Activated CD8-positive, alpha-beta memory T cell treated with anti-CD3 and anti-CD28 coated beads, Interleukin-2, amount 50 U/mL, for 4 hours (primary cell): ENCODE measurements at places on chromosomes 2 and 18.
A peak's percentile ranks its signal among the peaks of the same experiment; 100 is the strongest.

DNA sequence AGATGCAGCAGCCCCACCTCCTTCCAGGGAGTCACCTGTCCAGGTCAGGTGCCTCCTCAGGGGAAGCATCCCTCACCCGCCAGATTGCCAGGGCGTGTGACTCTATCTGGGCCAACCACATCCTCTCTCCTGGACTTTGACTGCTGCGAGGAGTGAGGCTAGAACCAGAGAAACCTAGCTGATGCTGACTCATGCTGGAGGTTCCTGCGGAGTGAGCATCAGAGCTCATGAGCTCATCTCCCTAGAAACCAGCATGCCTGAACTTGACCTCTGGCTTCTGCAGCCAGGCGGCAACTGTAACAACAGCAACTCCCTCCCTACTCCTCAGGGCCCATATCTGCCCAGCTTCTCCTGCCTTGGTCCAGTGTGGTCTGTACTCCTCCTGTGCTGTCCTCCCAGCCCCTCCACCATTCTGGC, 28.3 kb upstream of the NT5DC4 start:
- peak; percentile 39 for DNase-seq

GRCh38 chr2:240217431-240218301, 77.2 kb upstream of the OTOS start:
- no peak for DNase-seq

- DNase-seq, result no peak
Observed at GRCh38 chr2:44965684-44966083, 24.2 kb downstream of the SIX3 start.

DNA sequence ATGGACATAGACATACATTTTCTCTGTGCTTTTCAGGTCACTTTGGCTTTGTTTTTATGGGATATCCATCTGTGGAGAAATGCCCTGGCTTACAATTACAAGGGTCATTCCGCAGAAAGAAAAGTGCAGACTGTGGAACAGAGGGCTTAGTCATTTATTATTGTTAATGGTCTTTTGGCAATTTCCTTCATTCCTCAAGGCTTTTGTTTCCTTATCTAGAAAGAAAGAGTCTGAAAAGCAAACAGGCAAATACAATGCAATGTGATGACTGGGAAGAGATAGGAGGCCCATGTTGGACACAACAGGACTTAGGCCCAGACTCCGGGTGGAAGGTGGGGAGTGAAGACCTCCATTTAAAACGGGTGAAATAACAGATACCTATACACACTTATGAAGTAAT, 129.5 kb upstream of the CAVIN2 start:
- no peak for DNase-seq

DNA sequence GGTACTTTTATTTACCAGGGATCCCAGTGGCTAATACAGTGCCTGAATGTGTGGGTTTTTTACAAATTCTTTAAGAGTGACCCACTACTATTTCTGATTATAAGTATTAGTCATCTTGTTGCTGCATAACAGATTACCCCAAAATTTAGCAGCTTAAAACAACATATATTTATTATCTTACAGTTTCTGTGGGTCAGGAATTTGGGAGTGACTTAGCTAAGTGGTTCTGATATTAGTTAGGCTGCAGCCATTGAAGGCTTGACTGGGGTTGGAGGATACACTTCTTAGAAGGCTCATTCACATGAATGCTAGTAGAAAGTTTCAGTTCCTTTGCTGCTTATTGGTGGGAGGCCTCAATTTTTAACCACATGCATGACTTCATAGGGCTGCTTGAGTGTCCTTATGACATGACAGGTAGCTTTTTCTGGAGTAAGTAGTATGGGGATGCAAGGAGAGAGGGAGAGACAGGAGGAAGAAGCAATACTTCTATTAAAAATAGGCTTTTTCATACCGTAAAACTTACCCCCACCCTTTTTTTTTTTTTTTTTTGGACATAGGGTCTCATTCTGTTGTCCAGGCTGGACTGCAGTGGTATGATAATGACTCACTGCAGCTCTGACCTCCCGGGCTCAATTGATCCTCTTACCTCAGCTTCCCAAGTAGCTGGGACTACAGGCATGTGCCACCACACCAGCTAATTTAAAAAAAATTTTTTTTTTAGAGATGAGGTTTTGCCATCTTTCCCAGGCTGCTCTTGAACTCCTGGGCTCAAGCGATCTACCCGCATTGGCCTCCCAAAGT, 13.3 kb upstream of the POLE4 start:
- no peak for DNase-seq

DNA sequence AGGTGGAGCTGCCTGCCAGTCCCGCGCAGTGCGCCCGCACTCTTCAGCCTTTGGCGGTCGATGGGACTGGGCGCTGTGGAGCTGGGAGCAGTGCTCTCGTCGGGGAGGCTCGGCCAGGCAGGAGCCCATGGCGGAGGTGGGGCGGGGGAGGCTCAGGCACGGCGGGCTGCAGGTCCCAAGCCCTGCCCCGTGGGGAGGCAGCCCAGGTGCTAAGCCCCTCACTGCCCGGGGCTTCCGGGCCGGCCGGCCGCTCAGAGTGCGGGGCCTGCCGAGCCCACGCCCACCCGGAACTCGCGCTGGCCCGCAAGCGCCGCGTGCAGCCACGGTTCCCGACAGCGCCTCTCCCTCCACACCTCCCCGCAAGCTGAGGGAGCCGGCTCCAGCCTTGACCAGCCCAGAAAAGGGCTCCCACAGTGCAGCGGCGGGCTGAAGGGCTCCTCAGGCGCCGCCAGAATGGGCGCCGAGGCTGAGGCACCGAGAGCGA, 316.4 kb downstream of the RND3 start:
- DNase-seq, result peak; percentile 13

- DNase-seq, result no peak
Observed at GRCh38 chr2:236576953-236577352, 7.3 kb downstream of the ACKR3 start.

DNA sequence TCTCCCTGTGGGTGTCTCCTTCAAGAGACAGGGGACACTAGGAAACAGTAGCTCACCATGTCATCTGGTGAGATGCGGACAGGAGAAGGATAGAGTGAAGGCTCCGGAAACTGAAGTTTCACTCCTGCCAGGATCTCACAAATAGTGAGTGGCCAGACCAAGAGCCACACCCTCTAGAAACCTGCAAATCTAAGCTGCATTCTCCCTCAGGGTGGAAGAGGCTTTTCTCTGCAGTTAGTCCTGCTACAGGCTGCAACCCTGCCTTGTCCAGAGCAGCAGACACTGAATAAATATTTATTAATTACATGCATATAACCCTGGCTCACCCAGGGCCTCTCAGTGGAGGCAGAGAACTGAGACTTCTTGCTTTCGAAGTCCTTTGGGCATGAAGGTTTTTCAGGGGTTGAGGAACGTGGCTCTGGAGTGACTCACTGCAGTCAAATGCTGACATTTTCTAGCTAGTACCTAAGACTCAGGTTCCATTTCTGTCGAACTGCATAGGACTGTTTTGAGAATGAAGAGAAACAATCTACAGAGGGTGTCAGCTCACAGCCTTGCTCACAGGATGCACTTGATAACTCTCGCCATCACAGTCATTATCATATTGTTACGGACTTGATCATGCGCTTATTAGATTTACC, 87.3 kb downstream of the ACTR2 start:
- no peak for DNase-seq

DNA sequence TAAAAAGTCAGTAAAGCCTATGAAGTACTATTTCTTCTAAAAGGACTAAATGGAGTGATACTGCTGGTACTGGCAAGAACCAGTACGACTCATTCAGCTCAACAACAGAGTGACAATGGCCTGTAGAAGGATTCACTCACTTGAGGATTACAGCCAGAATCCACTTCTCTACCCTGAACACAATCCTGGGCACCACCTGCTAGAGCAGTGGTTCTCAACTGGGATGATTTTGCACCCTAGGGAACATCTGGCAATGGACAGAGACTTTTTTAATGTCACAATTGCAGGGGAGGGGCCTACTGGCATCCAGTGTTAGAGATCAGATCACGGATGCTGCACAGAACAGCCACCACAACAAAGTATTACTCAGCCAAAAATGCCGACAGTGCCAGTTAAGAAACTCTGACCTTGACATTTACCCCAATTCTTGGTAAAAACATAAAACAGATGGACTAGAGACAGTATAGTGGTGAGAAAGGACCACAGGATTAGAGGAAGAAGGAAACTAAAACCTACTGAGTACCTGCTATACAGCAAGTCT, 5.0 kb downstream of the SPIRE1 start:
- no peak for DNase-seq

GRCh38 chr18:59612381-59612780, 84.8 kb downstream of the CCBE1 start:
- DNase-seq, result no peak

GRCh38 chr2:29495536-29496060, 380.4 kb downstream of the CLIP4 start:
- no peak for DNase-seq

DNA sequence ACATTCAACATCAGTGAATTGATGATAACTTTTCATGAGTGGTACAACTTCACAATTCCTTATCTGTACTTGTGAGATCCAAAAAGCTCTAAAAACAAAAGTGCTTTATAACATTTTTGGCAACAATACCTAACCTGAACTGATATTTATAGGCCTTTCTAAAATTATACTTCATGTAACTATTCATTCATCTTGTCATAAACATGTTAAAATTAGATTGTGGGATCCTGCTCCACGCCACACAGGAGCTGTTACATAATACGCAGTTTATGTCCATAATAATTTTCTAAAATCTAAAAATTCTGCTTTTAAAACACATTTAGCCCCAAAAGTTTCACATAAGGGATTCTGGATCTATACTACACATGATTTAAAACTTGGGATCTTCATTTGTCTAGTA, 908.5 kb upstream of the CHAC2 start:
- no peak for DNase-seq

DNA sequence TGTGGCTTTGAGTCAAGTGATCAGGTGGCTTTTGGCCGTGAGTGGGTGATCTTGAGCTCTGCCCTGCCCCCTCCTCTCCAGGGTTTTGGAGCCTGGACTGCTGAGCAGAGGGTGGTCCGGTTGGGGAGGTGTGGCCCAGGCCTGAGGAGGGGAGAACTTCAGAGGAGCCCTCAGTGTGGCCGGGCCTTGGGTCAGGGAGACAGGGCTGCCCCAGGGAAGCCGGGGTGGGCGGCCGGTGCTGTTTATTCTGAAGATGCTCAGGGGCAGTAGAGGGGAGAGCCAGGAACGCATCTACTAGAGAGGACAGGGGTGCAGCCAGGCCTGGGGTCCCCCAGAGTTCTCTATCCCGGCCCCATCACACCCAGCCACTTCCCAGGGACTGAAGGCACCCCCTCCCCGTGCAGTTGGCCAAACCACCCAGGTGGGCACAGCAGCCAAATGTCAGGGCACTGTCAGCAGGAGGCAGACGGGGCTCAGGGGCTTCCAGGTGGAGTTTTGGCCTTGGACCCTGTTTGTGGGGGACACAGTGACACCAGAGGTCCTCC, 963 bp downstream of the ERFE start:
- DNase-seq, result no peak

GRCh38 chr2:48312126-48312525, 217.8 kb upstream of the STON1 start:
- no peak for DNase-seq

DNA sequence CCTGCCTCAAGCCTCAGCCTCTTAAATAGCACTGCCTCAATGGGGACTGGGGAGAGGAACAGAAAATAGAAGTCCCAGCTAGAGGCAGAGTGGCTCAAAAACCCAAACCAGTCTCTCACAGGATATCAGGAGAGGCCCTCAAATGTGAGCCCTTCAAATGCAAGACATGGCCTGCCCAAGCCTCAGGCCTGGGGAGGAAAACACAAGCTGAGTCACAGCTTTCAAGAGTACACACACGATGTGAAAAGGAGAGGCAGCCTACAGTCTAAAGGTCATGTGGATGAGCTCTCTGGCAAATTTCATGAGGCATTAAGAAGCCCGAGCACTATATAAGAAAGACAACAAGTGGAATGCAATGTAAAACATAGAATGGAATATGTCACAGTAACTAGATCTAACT, 316.6 kb upstream of the MEX3C start:
- DNase-seq, result no peak

GRCh38 chr2:186526281-186526680, 40.2 kb downstream of the ZC3H15 start:
- no peak for DNase-seq

GRCh38 chr2:231605607-231606091, 13.0 kb downstream of the TEX44 start:
- no peak for DNase-seq

DNA sequence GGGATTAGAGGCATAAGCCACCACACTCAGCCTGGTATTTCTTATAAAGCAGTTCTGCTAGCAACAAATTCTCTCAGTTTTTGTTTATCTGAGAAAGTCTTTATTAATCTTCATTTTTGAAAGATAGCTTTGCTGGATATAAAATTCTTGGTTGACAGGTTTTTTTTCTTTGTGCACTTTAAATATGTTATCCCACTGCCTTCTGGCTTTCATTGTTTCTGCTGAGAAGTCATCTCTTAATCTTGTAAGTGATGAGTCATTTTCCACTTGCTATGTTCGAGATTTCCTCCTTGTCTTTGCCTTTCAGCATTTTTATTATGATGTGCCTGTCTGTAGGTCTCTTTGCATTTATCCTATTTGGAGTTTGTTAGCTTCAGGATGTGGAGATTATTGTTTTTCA, 5.9 kb upstream of the ELAC1 start:
- DNase-seq, result no peak

GRCh38 chr2:218322768-218323525, 30.6 kb upstream of the TMBIM1 start:
- DNase-seq, result peak; percentile 44

- no peak for DNase-seq
Observed at GRCh38 chr2:181517685-181518301, 60.6 kb downstream of the ITGA4 start.

DNA sequence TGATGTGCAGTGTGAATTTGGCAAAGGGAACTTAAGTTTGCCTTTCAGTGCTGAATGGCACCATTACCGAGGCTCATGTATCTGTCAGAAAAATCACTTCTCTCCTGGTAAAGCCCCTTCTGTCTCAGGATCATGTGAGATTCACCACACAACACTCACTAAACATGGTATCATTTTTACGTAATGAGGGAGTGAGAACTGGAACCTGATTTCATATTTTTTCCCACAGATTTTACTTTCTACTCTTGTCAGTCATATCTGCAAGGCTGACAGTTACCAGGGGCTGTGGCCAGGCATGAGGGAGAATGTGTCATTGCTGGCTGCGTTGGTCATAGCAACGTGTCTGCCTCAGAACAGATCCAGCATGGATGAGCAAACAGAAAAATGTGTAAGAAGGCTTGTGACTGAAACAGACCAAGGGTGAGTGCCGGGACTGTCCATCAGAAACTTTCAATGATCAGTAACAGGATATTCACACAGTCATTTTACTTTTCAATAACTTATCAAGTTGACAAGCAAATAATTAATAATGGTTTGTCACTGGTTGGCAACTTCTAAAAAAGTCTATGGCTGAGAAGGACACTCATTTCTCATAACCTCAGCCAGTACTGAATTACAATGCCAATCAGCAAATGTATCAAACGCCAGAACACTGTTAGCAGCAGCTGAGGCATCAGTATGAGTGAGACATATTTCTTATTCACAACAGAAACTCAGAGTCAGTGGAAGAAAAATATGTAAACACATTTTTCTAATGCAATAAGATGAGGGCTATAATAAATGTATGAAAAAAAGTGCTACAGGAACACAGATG, 100.5 kb downstream of the CDC42EP3 start:
- no peak for DNase-seq

- DNase-seq, result peak; percentile 50
Observed at GRCh38 chr2:25251422-25252273, 83.3 kb upstream of the POMC start.
